ENCODE measurements at places on chromosomes 12 and 14.

- no peak for DNase-seq
These were observed 161.6 kb downstream of the SLC41A2 start for GRCh38 chr12:104796475-104796862.

GRCh38 chr12:121444842-121445202, 44.9 kb downstream of the RNF34 start:
- no peak for DNase-seq

DNA sequence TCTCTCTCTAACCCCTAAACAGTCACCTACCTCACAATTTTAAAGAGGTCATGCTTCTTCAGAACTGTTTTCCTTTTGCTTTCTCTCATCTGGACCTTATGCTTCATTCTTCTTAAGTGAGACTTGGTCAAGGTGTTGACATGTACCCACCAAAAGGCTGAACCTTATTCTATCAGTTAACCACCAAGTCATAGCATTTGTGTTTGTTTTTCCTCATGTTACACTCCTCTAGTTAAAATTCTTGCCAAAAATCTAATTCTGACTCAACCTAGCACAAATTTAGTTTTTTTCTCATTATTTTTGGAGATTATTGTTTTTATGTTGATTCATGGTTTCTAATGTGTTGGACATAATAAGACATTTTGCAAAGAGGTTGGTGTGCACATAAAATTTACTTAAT, 578.6 kb downstream of the SLC16A7 start:
- DNase-seq, result no peak

DNA sequence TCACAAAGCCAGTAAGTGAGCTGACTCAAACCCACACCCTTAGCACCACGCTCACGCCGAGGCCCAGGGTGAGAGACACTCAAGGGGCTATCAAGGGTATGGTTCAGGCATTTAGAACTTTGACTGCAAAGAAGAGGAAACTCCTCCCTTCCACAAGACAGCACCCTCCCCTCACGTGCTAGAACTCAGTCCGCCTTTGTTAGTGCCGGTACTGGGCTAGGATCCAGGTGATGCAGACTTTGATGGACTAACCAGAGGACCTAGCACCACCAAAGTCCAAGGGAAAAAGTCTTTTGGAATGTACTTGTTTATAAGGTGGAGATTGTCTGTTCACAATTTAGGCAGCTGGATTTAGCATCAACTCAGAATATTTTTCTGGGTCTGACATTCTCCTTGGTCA, 33.7 kb downstream of the VWF start:
- DNase-seq, result no peak

- no peak for DNase-seq
These were observed 344.0 kb downstream of the PDZRN4 start for GRCh38 chr12:41532072-41532471.

- no peak for DNase-seq
These were observed 269.5 kb downstream of the FBXL14 start for GRCh38 chr12:1324910-1325309.

GRCh38 chr12:21559855-21560569, 33.9 kb downstream of the SPX start:
- no peak for DNase-seq

Data from coronary artery (tissue), 2 donors.